T-helper 17 cell (primary cell): ENCODE measurements at places on chromosomes 6 and 20. TPM values are rescaled to one million over a fixed set of nuclear protein-coding genes. Genes with fewer than 3 reads are reported as not detected.

The MLN gene
- total RNA-seq = not detected

The ARMH2 gene
- total RNA-seq = 2.7 TPM

The ROS1 gene
- not detected for total RNA-seq

The C20orf202 gene
- total RNA-seq = 0.68 TPM

The SLC22A2 gene
- not detected for total RNA-seq

The ULBP3 gene
- total RNA-seq = 0.68 TPM

The TLDC2 gene
- not detected for total RNA-seq

The SLC4A11 gene
- 1.3 TPM for total RNA-seq

The PIM1 gene
- total RNA-seq = 210 TPM

The PEX6 gene
- total RNA-seq = 15.5 TPM

The CNR1 gene
- total RNA-seq = 0.07 TPM

The SLC17A3 gene
- total RNA-seq = 2.4 TPM

The VSTM2L gene
- not detected for total RNA-seq

The STMND1 gene
- total RNA-seq = not detected

The TOP1 gene
- total RNA-seq = 44.4 TPM

The SPATS1 gene
- not detected for total RNA-seq

The PRND gene
- total RNA-seq = not detected

The FAM209B gene
- 1.5 TPM for total RNA-seq

The CPNE1 gene
- total RNA-seq = 215 TPM

The NTSR1 gene
- 0.10 TPM for total RNA-seq

The GLP1R gene
- not detected for total RNA-seq

The GRM1 gene
- total RNA-seq = not detected

The CFAP206 gene
- 0.30 TPM for total RNA-seq

The CDH26 gene
- total RNA-seq = 1.9 TPM

The NRSN1 gene
- not detected for total RNA-seq

The RIMS4 gene
- not detected for total RNA-seq

The ZSWIM1 gene
- total RNA-seq = 10.2 TPM

The WFDC12 gene
- total RNA-seq = not detected

The SLC35F1 gene
- not detected for total RNA-seq

The EIF2S2 gene
- 20.6 TPM for total RNA-seq

The TCP1 gene
- 195 TPM for total RNA-seq

The ADAT2 gene
- 19.8 TPM for total RNA-seq

The MRPS10 gene
- 20.1 TPM for total RNA-seq

The OPN5 gene
- not detected for total RNA-seq

The IFT52 gene
- 15.5 TPM for total RNA-seq

The CHRNA4 gene
- total RNA-seq = not detected

The CGAS gene
- total RNA-seq = 18.9 TPM

The MUCL3 gene
- not detected for total RNA-seq

The DDO gene
- 0.12 TPM for total RNA-seq

The EDN3 gene
- 1.0 TPM for total RNA-seq
